ENCODE measurements at places on chromosomes 4 and X.

GRCh38 chr4:1045193-1045594 is 33.8 kb downstream of the FGFRL1 start:
- no peak for DNase-seq

DNA sequence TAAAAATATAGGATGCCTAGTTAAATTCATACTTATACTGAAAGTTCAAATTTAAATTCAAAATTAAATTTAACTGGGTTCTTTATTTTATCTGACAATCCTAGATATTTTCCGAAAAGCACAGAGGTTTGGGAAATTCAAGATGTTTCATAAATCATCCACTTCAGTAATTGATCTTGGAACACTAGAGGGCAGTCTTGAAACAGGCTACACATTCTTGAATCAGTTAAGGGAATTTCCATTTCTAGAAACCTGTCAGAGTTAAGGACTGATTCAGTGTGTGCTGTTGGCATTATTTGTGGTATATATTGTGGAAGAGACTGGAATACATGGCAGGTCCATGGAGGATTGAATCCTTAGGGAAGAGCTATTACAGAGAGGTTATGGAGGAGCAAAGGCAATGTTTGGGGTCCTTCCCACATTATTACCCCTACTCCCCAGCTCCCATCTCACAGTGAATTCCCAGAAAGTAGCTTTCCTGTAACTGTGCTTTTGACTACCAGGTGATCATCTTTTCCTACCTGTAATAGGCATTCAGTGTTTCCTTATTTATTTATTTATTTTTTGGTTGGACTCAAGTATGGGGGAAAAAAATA is 92.9 kb downstream of the EGF start:
- DNase-seq = peak; percentile 63

- peak; percentile 17 for DNase-seq
These were observed 17.9 kb downstream of the COQ2 start for GRCh38 chr4:83266689-83267088.

- no peak for DNase-seq
These were observed 373.6 kb upstream of the MAGEB2 start for GRCh38 chrX:29841750-29842149.

DNA sequence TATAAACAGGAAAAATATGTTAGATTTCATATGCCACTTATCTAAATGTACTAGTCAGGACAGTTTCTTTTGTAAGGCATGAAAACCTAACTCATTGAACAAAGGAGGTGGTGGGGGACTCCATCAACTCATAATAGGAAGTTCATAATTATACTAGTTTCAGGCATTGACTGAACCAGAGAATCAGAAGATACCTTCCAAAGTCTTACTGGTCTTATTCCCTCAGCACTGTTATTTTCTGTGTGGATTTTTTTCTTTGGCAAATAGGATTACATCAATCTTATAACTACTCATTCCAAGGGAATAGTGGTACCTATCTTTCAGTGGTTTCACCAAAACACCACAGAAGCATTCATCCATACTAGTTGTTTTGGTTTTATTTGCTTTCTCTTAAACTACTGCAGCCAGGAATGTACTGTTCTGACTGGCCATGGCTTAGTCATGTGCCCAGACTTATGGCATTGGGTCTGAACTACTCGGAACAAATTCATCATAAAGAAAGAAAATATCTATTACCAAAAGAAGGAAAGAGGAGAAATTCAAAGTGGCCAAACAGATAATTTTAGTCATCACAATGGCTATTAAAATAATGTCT is 273.9 kb downstream of the ARAP2 start:
- no peak for DNase-seq

GRCh38 chr4:144649646-144650045 is 3.7 kb downstream of the HHIP start:
- DNase-seq = no peak

- no peak for DNase-seq
These were observed 49.7 kb upstream of the IGFBP7 start for GRCh38 chr4:57159866-57160265.

DNA sequence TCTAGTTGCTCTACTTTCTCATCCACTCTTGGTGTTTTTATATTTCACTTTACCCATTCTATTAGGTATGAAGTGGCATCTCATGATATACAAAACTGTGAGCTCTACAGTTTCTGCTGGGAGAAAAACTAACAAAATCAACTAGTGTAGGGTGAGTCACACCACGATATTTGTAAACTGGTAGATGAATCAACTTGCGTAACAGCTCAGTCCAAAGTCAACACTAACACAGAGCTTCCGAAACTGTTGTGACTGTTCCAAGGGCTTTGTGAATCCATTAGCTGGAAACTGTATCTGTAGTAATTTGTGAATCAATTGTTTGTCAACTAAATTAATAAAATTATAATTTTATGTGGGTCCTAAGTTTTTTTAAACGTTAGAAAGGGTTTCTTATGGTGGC is 119.8 kb upstream of the TSPAN5 start:
- no peak for DNase-seq

GRCh38 chr4:148831945-148832344 is 389.7 kb upstream of the NR3C2 start:
- DNase-seq = no peak

GRCh38 chr4:128571747-128572146 is 237.8 kb upstream of the JADE1 start:
- no peak for DNase-seq

DNA sequence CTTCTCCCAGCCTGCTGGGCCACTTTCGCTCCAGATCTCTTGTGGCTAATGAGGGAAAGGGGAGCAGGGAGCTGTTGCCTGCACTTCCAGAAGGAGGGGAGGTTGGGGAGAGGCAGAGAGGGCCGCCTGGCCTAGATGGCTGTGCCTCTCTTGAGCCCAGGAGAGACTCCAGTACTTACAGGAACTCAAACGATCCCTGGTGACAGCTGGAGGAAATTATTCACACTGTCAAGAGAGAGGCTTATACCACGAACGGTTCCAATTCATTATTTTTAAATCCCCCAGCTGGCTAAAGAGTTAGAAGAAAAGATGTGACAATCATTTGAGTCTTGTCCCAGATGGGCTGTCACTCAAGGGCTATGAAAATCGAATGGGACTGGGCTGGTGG is 96.1 kb downstream of the PHKA2 start:
- no peak for DNase-seq

- peak; percentile 62 for DNase-seq
These were observed at the start of gene ELF4 for GRCh38 chrX:130110379-130111219. Gene ELF4, minus strand, starts transcription at chrX:130110497. Its CDS starts 29,167 bp downstream, at chrX:130081330.

- no peak for DNase-seq
These were observed 5.5 kb upstream of the TLR10 start for GRCh38 chr4:38788317-38788716.

DNA sequence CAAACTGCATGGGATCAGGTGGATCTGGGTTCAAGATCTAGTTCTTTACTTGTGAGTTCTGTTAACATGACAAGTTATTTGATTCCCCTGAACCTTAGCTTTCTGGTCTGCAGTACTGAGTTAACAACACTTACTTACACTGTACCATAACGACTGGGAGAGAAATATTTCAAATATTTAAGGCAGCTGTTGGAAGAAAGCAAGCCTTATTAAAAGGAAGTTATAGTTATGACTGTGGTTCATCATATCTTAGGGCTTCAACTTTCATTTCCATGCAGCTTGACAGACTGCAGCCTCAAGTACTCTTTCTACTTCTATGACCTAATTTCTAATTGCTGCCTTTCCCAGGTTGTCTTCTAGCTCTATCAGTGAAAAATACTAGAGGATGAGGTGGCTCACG is 40.0 kb upstream of the PDGFRA start:
- DNase-seq = no peak

- DNase-seq = no peak
These were observed 89.8 kb upstream of the C1GALT1C1 start for GRCh38 chrX:120719622-120720021.

DNA sequence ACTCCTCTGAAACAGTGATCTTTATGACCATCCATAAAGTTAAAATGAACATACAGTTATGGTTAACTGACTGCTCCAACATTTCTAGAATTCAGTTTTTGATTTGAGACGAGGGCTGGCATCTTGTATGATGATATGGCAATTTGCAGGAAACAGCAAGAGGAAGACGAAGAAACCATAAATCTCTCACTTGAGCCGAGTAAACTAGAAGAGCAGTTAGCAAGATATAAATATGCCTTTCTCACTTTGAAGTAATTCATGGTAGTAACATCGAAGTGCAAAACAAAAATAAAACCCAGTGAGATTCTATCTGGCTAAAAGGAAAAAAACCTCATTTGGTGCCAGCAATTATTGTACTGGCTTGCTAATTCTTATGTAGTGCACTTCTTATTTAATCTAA is 139.0 kb upstream of the SPRY1 start:
- no peak for DNase-seq

Data from CD4-positive, alpha-beta T cell treated with Interleukin-15 for 4 hours (primary cell).